Activated gamma-delta T cell treated with Interleukin-2 at 50 U/mL for 16 hours (primary cell): ENCODE measurements at places on chromosomes 5 and 9.

DNA sequence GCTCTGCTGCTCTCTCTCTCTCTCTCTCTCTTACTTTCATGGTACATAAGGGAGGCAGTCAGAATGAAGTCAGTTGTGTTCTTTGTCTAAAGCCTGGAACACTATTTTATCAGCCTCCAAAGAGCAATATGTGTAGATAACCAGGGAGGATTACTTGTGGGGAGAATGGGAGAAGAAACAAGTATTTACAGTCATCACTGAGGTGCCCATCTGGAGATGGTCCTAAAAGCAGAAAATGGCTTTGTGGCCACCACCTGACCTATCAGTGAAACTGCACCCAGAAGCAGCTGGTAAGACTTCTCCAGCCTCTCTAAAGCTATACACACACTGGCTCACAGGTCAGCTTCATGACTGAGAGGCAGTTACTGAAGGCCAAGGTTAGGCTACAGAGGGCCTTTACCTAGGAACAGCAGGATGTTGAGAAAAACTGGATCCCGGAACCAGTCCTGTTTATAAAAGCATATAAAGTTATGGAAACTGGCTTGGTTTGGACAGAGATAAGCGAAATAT lies 75.1 kb downstream of the MRPS27 start:
- no peak for DNase-seq

GRCh38 chr9:111798786-111799185 lies 4.0 kb upstream of the SHOC1 start:
- no peak for DNase-seq

GRCh38 chr5:106661866-106662265 lies 1008.9 kb downstream of the EFNA5 start:
- no peak for DNase-seq

DNA sequence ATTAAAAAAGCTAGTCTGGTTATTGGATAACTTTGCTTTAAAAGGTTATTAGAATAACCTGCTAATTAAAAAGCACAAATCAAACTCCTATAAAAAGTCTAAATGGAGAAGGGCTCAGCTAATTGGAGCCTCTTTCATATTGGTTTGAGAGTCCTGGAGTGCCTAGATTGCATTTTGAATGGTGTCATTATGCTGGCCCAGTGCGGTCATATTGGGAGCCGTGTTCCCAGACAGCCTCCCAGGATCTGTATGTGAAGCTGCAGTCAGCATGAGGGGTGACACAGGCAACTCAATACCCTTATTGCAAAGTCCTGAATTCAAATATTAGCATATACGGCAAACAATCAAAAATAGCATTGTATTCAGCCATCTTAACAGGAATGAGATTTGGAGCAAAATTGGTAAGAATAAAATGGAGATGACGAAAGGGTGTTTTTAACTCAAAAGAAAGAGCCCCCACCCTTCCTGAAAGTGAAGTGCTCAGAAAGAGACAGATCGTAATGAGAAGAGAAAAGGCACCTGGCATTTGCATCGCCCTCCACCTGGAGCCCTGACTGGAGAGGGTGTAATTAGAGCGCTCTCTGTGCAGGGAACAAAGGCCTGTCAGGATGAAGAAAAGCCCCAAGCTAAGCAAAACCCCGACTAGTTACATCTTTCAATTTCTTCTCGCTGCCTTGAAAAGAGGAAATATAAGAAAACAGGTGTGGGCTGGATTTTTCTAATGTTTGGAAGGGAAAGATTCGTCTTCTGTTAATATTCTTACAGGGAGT lies 621.0 kb upstream of the ADAMTS16 start:
- no peak for DNase-seq

DNA sequence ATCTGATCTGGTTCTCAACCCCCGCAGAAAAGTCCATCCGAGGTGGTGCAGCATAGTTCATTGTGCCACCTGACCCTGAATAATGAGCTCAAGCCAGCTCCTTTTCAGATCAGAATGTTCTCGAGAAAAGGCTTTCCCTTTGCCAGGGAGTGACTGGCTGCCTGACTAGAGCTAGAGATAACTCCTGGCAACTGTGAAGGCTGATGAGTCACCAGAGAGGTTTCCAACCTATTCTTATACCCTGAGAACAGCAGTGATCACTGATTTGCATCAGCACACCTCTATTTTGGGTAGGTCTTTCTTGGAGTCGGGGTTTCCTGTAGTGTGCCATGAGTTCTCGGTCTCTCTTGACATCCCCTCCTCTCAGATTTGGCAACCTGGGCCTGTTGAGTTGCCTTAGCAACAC lies 127.9 kb downstream of the PIK3R1 start:
- DNase-seq, result no peak

DNA sequence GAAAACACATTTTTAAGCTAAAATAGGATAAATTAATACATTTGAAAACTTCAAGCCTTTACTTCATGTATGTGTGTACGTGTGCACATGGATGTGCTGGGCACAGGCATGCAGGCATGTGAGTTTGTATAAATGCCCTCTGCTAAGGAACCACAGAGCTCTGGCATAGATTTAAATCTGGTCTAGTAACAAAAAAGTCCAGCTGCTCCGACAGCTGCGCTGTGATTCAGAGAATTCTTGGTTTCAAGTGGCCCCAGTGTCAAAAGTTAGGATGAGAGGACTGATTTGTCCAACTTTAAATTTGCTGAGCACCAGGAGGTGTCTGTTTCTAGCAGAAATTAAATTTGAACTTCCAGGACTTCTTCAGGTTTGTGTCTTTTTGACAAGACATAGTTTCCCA lies 203.7 kb upstream of the TUT7 start:
- DNase-seq, result no peak

DNA sequence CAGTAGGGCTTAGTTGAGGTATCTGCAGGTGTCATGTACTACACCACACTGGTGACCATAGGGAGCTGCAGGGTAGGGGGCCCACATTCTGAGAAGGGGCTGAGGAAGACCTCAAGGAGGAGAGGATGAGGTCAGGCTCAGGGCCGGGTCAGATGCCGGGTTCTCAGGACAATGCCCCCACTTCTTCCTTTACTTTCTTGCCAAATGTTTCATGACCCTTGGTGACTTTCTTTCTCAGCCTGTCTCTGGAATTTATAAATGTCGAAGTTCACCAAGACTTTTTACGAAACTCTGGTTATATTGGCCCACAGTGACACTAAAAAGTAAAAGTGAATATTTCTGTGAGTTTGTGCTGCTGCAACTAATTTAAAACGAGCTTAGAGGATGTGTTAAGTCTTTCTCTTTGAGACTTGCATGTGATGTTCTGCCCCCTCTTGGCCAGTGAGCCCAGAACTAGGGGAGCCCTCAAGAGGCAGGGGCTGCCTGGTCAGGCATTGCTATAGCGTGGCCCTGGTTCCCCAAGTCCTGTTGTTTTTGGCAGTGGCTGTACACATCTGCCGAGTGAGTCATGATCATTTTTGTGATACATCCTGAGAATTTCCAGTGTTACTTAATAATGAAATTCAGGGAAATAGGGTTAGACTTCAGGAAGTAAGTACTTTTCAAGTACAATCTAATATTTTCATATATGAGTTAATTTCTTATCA lies 11.2 kb downstream of the ACO1 start:
- DNase-seq, result no peak

- no peak for DNase-seq
Measured at GRCh38 chr5:172749881-172750633, 20.9 kb downstream of the DUSP1 start.

GRCh38 chr5:2848619-2849018 lies 97.1 kb upstream of the IRX2 start:
- no peak for DNase-seq

- peak; percentile 28 for DNase-seq
Measured at GRCh38 chr5:6766604-6767093, 53.4 kb downstream of the TENT4A start.

DNA sequence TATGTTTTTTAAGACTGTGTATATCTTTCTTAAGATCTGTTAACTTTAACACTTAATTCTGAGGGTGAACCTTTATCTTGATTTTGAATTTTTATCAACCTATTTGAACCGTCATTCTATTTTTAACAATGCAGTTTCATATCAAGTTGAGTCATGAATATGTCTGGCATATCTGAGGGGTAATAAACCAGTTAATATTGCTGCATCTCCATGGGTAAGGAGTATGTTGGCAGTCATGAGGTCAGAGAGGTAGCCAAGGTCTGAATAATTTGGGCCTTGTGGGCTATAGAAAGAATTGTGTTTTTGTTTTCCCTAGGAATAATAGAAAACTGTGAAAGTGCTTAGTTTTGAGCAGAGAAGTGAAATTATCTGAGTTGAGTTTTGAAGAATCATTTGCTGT lies 419.0 kb downstream of the PLK2 start:
- DNase-seq, result no peak

DNA sequence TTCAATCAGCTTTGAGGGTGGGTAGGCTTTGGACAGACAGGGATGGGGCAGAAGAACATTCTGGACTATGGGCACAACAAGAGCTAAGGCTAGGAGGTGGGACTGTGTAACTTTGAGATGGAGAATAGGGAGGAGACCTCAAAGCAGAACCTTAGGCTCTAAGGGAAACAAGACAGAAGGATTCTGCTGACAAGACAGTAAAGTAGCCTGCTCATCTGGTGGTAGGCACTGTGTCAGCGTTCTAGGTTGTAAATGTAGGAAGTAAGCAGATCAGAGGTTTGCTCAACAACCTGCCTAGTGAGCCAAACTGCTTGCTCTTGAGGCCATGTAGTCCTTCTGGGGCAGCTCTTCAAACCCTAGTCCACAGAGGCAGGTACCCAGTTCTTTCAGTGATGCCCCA lies 15.0 kb upstream of the IL12B start:
- DNase-seq, result no peak

- DNase-seq, result no peak
Measured at GRCh38 chr5:172605466-172605865, 35.6 kb upstream of the NEURL1B start.

GRCh38 chr5:143054480-143054941 lies 284.3 kb downstream of the ARHGAP26 start:
- no peak for DNase-seq

GRCh38 chr5:99187611-99188010 lies 258.8 kb upstream of the CHD1 start:
- no peak for DNase-seq

- DNase-seq, result no peak
Measured at GRCh38 chr5:68214482-68215207, 911 bp upstream of the PIK3R1 start.

DNA sequence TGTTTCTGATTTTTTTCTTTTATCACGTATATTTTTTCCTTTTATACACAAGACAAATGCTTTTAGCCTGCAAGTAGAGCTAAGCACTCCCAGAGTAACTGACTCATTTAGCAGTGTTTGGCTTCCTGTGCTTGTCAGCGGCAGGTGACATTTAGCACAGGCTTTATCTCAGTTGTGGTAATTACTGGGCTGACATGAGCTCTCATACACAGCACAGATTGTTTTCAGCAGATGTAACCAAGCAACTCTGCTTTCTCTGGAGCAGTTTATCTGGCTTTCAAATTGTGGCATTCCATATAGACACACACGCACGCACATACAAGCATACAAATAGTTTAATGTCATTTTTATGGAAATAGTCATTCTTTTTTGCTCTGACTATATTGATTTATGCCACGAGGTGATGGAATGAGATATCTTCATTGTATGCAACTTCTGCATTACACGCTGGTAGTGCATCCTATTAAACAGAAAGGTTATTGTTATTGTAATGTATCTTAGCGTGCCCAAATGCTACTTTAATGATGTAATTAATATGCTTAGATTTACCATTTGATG lies 379.0 kb upstream of the GRAMD2B start:
- no peak for DNase-seq

- DNase-seq, result no peak
Measured at GRCh38 chr5:93611976-93612854, 29.2 kb downstream of the NR2F1 start.

GRCh38 chr9:134684375-134684723 lies 42.7 kb downstream of the COL5A1 start:
- DNase-seq, result no peak

DNA sequence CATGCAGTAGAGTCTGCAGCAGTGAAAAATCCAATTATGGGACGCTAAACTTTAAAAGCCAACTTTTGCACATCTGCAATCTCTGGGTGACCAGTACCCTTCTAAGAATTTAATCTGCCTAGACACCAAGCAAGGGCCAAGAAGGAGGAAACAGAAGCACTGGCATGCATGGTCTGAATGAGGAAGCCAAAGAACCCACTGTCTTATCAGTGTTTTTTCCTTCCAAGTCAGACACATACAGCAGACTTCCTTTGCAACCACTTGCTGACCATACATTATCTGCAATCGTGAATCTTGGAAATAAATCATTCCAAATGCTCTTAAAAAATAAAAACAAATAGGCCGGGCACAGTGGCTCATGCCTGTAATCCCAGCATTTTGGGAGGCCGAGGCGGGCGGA lies 65.9 kb downstream of the DEPDC1B start:
- DNase-seq, result no peak

- DNase-seq, result no peak
Measured at GRCh38 chr9:81113453-81114124, 575.8 kb downstream of the TLE1 start.

GRCh38 chr9:122463828-122464632 lies 13.7 kb downstream of the OR1J1 start:
- peak; percentile 6 for DNase-seq

- DNase-seq, result no peak
Measured at GRCh38 chr5:52523701-52524100, 264.0 kb upstream of the ITGA1 start.

DNA sequence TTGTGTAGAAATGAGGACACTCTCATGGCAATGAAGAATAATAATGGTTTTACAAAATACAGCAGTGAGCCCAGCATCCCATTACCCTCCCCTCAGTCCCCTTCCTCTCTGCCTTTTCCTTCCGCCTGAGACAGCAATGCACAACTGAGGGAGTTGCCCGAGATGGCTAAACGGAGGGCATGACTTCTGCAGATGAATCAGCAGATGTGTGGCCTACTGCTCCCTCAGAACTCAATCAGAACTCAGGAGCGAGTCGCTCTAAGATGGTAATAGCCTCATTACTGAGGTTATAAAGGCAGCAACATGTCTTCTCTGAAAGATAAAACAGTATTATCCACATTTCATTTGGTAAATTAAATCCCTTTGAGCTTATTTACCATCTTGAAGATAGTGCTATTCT lies 326.6 kb downstream of the ENC1 start:
- DNase-seq, result no peak

DNA sequence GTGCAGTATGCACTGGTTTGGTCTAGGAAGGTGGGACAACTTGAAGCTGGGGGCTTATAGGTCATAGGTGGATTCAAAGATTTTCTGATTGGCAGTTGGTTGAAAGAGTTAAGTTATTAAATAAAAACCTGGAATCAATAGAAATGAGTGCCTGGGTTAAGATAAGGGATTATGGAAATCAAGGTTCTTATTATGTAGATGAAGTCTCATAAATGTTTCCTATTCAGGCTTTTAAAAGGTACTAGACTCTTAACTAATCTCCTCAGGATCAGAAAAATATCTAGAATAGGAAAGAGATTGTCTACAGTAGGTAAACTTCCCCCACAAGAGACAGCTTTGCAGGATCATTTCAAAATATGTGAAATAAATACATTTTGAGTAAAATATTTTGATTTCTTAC lies 163.3 kb upstream of the FBN2 start:
- no peak for DNase-seq

GRCh38 chr5:4773827-4774317 lies 366.3 kb upstream of the ADAMTS16 start:
- no peak for DNase-seq
